RPMI8226 (cell line): ENCODE measurements at places on chromosomes 16 and 17.
A peak's percentile ranks its signal among the peaks of the same experiment; 100 is the strongest.

GRCh38 chr16:20867585-20867984 lies 32.6 kb downstream of the DCUN1D3 start:
- no peak for DNase-seq

DNA sequence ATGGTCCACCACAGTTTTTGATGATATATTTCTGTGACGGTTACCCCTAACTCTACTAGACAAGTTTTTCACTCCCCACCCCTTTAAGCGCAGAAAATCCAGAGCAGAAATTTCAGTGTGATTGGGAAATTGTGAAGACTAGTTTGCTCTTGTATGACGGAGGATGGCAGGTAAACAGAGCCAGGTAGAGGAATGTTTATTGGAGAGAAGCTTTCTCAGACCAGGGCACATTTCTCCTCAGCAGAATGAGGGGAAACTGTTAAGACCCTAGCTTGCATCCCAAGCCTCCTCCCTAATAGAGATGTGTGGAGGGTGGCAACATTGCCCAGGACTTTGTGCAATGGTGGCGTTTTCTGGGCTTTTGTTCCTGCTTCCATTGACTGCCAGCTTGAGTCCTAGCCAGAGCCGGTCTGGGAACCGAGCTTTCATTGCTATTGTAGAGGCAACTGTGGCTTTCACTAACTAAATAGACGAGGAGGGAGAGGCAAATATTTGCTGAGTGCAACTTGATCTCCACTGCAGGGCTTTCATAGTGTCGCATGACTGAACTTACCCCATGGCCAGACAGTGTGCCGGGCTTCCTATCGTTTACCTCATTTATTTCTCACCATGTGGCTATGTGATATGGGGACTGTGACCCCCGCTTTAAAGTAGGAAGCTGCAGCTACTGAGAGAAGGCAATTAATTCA lies 159.6 kb upstream of the MPHOSPH6 start:
- no peak for DNase-seq

DNA sequence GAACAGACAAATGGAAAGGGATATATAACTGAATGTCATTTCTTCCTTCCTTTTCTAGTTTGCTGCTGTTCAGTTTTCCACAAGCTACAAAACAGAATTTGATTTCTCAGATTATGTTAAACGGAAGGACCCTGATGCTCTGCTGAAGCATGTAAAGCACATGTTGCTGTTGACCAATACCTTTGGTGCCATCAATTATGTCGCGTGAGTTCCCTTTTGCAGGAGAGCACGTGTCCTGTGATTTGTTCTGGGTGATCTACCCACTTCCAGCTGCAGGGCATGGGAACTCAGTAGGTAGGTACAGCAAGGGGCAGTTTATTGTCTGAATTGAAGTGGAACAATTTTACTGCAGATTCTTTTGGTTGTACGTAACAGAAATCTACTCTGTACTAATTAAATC lies 8.8 kb downstream of the ITGAL start:
- no peak for DNase-seq

DNA sequence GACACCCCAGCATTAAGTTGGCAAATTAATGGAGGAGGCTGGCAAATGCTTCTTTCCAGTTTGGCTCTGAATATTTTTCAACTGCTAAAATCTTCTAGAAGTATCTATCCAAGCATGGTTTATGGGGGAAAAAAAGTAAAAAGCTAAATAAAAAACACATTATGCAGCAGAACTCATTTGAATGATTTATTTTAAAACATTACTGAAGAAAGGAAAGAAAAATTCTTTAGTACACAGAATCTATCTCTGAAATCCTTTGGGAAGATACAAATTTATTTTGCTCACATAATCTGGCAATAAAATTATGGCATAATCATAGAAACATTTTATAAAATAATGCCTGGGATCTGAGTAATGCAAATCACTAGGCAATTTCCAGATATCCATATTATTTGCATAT lies 328.1 kb upstream of the MON1B start:
- DNase-seq = no peak

DNA sequence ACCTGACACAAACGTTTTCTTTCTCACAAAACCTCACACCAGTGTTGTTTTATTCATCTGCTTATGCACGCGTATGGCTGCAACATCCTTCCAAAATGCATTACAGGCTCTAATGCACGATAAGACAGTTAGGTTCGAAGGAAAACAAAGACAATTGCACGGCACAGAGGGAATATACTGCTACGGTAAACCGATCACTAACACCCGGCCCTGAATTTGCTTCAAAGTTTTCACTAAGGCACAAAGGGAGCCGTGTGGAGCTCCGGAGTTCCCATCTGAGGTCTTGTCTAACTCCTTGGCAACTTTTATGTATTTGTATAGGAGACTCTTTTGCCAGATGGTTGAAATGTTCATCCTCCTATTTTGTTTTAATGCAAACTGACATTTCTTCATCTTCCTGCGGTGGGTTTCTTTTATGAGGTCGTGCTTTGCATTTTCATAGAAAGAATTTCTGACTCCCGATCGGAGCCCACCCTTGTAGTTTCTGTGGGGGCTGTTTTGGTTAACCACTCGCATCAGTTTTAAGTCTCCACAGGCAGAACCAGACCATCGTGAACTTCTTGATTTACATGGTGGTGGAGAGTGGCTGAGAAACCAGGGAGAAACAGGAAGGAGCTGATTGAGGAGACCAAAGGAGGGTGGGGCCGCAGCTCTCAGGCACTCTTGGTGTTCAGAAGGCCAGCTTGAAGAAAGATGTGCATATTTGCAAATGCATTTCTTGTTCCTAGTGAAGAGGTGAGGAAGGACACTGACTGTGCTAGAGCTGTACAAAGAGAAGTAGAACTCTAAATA lies 516.8 kb downstream of the MAF start:
- DNase-seq = no peak

DNA sequence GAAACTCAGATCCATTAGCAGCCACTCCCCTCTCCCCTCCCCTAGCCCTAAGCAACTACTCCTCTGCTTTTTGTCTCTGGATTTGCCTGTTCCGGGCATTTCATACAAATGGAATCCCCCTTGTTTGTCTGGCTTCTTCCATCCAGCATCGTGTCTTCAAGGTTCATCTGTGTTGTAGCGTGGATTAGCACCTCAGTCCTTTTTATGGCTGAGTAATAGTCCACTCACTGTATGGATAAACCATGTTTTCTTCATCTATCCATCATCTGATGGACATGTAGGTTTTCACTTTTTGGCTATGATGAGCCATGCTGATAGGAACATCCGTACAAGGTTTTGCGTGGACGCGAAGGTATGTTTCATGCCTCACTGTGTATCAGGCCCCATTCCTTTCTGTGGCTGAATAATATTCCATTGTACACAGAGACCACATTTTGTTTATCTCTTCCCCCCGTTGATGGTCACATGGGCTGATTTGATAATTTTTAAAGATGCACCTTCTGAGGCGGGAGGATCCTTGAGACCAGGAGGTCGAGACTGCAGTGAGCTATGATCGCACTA lies 8.9 kb upstream of the GSE1 start:
- no peak for DNase-seq

GRCh38 chr16:987906-988305 lies 6.3 kb downstream of the SOX8 start:
- DNase-seq = no peak

DNA sequence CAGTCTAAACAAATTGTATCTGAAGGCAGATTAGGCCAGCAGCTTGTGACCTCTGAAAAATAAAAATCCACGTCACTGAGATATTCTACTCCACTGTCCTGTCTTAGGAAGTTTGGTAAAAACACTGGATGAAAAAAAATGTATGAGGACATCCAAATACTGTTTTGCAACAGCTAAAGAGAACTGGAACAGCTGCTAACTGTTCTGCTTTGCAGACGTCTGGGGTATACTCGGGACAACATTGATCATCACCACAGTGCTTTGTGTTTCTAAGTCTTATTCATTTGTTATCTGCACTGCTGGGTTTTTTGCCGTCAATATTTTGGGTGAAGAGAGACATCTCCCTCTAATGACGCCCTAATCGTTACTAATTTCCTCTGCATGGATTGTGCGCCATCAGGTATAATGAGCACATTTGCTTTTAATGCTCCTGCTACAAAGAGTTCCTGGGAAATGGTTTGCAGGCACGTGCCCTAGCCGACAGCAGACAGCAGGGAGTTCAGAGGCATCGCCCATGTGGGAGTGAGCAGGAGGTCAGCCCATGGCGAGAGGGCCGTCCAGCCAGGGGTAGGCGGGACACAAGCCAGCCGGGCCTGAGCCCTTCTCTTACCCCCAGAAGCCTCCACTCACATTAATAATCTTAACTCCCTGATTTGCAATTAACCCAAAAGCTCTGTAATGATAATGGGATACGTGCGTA lies 87.0 kb downstream of the CBLN1 start:
- DNase-seq = no peak

GRCh38 chr17:79761894-79762589 lies 15.9 kb upstream of the CBX2 start:
- DNase-seq = no peak

DNA sequence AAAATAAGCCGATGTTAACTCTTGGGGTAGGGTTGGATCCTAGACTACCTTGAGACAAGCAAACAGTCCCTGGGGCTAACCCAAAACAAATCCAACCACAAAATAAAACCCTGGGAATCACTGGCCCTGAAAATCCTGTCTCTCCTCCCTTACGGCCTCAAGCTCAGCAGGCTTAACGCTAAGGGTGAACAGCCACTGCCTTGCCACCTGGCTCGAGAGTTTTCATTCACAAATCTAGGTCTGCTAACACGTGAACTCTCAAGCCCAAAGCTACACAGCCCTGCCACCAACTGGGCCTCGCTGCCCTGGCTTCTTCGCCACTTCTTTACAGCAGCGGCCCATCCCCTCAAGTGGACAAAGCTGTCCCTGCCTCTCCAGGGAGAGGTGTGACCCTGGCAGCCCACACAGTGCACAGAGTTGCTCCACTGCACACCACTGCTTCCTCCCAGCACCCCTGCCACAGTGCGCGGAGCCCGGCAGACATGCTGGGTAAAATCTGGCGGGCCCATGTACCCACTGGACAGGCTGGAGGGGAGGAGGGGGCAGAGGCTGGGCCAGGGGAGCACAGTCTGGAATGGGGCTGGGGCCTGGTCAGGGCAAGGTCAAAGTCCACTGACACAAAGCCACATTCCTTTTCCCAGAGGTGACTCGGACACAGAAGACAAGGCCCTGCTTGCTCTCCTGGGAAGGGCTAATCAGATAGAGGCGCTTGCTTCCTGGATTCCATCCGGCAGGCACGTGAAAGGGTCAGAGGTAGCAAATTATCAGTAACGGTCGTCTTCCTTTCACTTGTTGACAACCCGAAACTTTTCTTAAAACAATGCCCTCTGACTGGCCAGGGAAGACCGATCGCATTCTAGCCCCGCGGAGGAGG lies 996 bp downstream of the PCYT2 start:
- DNase-seq = no peak

GRCh38 chr16:5604770-5605169 lies 507.2 kb upstream of the EEF2KMT start:
- DNase-seq = peak; percentile 69

GRCh38 chr17:16483021-16483645 lies 8.9 kb downstream of the LRRC75A start:
- no peak for DNase-seq

DNA sequence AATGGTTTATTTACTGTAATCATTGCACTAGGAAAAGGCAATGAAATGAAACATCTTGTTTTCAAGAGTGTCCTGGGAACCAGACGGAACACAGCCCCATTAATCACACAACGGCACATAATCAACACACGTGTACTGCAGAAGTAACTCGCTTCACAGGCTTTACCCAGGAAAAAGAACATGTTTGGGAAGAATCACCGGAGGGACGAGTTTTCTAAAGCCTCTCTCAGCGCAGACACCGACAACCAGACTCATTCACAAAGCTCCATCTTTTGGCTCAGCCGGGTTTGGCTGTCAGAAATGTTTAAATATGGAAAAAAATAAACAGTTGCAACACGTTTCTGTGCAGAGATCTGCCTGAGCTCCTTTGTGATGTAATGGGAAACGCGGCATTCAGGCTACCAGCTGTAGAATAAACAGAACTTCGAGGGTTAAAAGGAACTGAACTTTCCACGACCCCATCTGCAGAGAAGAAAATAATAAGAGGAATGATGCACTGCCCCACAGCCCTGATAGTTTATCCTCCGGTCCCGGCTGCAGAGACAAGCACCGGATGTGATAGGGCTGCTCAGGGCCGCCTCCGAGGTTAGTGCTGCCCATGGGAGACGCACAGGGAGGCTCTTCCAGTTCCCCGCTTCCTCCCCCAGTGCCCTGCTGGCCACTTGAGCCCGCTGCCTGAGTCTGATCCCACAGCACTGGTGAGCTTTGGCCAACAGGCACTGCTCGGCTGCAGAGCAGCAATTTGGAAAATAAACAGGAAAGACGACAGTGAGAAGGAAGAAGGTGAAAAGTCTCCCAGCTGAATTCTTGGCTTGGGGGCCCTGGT lies 119.8 kb downstream of the HIC1 start:
- no peak for DNase-seq

DNA sequence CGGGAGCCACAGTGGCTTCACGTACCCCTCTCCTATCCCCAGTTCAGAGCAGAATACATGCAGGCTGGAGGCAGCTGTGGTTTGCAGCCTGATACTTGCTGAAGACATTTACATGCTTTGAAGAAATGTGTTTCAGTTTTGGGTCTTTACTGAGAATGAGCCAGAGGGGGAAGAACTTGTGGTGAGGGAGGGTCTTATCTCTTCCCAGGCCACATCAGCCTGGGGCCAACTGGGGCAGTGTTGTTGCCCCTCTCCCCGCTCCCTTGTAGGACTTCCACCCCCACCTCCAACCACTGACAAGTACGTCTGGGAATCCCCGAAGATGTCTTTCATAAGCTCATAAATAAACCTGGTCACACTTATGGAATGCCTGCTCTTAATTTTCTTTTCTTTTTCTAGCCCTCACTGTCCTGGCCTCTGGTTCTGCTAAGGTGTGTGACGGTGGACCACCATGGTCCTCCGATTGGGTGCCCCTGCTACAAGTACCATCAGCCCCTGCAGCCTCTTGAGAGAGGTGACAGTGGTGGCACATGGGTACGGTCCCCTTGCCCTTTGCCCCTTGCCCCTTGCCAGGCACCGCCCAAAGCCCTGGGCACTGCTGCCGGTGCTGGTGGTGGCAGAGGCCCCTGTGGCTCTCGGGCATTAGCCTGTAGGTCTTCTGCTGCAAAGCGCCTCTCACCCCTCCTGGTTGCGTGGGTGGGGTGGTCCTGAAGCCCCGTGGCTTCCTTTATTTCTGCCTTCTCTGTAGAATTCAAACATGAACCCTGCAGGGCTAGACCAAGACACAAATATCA lies 144.8 kb upstream of the RPH3AL start:
- DNase-seq = no peak

- DNase-seq = peak; percentile 73
Measured at GRCh38 chr17:82315703-82316358, 1.6 kb downstream of the CD7 start.
